C1 segment of cervical spinal cord (tissue), 14 donors: ENCODE measurements at places on chromosomes 13 and 19.

DNA sequence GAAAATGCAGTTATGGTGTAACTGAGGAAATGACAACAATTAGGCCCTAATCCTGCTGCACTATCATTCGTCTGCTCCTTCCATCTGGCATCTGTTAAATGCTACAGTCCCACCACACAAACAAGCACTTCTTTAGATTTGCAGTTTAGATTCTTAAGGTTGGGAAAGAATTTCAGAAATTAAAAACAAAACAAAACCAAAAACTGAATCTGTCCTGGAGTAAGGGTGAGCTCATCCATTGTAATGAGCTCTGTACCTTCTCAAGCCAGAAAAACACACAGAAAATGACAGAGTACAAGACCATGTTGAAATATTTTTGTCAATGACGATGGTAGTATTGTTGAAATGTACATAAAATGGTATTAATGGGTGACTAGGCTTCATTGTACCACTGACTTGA is 28.3 kb downstream of the SMAD9 start:
- DNase-seq: no peak

- DNase-seq: no peak
Measured at GRCh38 chr19:7595466-7596133, at the start of gene CAMSAP3. Gene CAMSAP3 (plus strand): TSS chr19:7595863. CDS start chr19:7596003, 140 bp downstream.

- no peak for DNase-seq
Measured at GRCh38 chr19:408902-409515, at the start of gene C2CD4C. Gene C2CD4C (minus strand): TSS chr19:409147. CDS start chr19:408361, 786 bp downstream.

DNA sequence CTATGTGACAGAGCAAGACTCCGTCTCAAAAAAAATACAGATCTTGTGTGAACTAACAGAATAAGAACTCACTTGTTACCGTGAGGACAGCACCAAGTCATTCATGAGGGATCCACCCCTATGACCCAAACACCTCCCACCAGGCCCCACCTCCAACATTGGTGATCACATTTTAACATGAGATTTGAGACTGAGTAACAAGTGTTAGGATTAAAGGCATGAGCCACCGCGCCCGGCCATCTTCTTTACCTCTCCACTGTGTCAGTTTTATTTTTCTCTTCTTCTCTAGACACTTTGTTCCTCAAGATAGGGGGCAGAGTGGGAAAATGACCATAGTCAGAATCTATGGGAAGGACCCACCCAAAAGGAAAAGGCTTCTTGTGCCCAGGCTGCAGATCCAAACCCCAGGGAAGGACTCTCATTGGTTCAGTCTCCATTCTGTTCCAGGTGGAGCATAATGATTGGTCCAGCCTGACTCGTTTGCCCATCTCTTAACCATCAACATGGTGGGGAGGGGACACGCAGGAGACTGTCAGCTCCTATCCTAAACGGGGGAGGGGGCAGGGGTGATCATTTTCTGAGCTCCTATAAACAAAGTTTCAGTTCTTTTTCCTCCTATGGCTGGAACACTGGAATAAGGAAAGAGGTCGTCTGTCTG is 1.3 kb upstream of the CALM3 start:
- no peak for DNase-seq

- DNase-seq: no peak
Measured at GRCh38 chr13:23144431-23144830, 36.3 kb upstream of the SGCG start.

DNA sequence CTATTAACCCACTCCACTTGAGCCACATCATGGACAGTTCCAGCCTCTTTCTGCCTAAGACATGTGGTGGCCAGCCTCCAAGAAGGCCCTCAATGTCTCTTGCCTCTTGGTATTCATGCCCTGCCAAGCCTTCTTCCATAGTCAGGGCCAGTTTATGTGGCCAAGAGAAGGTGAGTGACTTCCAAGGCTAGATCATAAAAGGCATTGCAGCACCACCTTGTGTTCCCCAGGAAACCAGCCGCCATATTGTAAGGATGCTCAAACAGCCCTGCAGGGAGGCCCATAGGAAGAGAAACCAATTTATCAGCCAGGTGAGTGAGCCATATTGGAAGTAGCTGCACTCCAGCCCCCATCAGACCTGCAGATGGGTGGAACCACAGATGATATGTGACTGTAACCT is 12.3 kb upstream of the DNMT1 start:
- no peak for DNase-seq

GRCh38 chr19:39409208-39410016 is 2.8 kb downstream of the ZFP36 start:
- no peak for DNase-seq

- no peak for DNase-seq
Measured at GRCh38 chr13:73355134-73355533, 296.3 kb downstream of the KLF5 start.

GRCh38 chr19:13150187-13150930 is at the start of the genes IER2 and STX10:
Gene IER2 (plus strand): TSS chr19:13150411. CDS start chr19:13153187, 2,776 bp downstream.
Gene STX10 (minus strand): TSS chr19:13150375. CDS start chr19:13150173, 202 bp downstream.
- peak; percentile 94 for DNase-seq

DNA sequence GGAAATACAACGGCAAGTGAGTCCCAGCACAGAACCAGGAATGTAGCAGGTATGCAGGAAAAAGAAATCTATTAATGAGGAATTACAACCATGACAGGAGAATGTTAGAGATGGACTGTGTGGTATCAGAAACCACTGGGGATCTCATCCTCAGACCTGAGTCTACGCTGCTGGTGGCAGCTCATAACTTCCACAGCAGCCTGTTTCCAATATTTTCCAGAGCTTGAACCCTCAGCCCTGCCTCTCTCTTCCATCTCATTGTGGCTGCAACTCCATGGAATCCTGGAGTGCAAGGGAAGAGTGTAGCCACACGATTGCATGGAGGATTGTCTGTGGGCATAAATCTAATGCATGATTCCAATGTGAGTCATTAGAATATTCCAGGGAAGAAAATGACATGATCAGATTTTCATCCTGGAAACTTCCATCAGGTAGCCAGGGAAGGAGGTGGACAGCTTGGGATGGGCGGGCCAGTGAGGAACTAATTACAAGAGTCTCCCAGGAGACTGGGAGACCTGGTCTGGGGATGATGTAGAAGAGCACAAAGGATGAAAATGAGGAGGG is 14.9 kb downstream of the PLA2G4C start:
- no peak for DNase-seq

DNA sequence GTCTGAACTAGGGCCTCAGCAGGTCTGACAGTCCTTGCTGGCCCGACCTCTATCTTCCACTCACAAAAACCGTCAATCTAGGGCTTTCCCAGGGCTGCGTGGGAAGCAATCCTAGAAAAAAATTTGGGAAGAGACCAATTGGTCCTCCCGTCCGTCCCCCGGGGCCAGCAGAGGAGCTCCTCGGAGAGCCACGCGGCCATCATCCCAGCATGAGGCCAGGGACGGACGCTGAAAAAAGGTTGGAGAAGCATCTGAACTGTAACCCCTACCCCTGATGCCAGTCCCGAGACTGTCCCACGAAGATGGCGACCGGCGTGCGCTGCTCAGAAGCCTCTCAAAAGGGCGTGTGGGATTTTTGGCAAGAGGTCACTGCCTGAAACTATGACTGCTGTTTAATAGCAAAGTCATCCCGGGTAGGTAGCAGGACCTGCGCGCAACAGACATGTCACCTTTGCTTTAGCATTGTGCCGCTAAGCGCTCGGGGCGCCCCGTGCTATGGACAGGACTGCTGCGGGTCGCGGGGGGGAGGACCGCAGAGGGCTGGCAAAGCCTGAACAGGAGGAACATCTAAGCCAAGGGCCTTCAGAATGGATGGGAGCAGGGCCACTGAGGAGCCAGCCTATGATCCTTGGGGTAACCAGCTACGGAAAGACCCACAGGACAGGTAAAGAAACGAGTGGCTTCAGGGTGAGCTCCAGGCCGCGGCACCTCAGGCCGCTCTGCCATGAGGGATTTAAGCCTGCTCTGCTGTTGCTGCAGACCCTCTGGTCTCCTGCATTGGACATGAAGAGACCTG is 10.6 kb downstream of the AKAP8 start:
- no peak for DNase-seq

- no peak for DNase-seq
Measured at GRCh38 chr13:21934284-21934683, 263.4 kb downstream of the FGF9 start.

DNA sequence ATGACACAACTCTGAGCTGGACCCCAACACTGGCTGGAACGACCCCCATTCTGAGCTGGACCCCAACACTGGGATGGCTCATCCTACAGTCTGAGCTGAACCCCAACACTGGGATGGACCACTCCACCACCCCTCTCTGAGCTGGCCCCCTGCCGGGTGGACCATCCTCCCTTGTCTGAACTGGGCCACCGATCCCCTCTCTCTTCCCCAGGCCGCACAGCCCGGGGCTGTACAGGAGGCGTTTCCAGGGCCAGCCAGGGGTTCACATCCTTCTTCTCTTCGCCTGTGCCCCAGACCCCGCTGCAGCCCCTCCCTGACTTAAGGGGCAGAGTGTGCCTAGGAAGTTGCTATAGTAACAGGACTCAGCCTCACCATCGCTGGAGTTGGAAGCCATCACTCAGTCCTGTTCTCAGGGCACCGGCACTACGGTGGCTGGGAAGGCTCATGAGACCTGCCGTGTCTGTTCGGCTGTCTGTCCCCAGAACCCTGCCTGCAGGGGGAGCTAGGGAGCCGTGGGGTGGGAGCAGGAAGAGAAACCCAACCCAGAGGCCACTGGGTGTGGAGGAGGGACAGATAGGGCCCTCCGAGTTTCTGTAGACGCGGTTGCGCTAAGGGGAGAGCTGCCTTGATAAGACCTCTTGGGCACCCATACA is 3.7 kb downstream of the PRKACA start:
- no peak for DNase-seq

DNA sequence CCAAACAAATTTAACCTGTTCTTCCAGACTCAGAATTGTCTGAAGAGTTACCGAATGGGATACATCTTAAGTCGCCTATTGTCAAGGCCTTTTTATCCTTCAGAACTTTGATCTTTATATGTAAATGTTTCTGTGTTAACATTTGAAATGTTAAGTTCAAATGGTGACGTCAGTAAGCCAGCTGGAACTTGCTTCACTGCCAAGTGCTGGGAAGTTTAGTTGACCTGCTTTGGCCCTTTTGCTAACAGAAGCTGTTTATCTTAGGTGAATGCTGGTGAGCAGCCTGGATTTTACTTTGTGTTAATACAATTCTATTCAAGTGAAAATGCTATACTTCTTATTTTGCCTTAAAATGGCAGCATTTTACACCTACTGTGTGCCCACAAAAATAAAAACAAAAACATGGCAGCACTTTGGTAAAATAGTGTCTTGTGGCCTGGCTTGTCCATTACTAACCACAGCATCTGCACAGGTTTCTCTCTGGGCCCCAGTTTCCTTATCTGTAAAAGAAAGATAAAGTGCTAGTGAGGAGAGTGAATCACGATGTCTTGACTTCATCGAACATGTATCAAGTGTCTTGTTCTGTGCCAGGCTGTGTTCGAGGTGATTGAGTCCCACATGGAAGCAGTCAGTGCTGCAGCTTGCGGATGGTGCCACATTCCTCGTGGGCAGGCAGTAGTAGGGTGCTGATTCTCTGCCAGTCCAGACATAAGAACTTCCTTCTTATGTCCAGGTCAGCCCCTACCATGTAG is 2.2 kb downstream of the NAXD start:
- no peak for DNase-seq

DNA sequence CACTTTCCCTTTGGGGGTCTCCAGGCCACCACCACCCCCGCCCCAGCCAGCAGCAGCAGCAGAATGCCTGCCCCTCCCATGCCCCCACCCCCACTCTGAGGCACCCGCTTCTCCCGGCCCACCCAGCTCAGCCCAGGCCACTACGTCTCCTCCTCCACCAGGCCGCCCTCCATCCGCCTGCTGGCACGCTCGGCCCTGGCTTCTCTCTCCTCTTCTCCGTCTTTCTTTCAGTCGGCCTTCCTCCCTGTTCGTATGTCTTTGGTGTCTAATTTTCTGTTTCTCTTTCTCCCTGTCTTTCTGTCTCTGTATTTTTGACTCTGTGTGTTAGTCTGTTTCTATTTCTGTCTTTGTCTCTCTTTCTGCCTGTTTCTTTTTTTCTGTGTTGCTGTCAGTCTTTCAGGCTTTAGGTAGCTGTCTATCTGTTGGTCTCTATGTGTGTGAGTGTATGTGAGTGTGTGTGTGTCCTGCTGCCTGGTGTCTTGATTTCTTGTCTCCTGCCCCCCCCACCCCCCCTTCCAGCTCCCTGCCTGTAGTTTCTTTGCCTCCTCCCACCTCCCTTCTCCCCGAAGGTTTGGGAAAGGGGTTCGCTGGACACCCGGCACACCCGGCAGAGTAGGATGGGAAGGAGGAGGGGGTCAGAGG is at the start of gene LGI4:
TSS of gene LGI4 (minus strand) at position 459 of the 642 bp plus-strand sequence. CDS start at position 80, 379 bp downstream.
- DNase-seq: no peak

GRCh38 chr19:48552406-48553322 is 692 bp downstream of the SULT2B1 start:
- no peak for DNase-seq

- no peak for DNase-seq
Measured at GRCh38 chr19:18167011-18167410, 6.6 kb upstream of the IFI30 start.

DNA sequence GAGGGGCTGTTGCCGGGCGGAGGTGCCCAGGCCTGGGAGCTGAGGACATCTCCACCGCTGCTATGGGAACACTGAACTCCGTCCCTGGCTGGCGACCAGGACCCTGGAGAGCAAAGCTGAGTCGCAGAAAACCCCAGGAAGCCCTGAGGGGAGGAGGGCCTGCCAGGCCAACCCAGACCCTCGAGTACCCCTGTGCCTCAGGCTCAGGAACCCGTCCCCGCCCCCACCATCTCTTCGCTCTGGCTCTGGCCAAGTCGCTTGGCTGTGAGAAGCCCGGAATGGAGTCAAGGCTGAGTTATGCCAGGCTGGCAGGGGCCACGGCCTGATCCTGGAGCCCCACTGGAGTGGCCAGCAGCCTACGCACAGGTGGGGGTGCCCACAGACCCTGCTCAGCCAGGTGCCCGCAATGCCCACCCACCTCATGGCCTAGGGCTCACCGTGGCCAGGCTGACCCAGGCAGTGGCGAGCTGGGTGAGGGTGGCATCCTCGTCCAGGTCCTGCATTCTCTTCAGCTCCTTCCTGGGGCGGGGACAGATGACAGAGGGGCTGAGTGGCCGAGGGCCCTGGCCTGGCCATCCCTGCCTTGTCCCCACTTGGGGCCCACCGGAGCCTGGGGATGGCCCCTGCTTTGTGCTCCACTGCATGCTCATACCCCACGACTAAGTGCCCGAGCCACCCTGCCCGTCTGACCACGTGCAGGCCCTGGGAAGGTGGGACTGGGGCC is 8.5 kb upstream of the CERS1 start:
- peak; percentile 70 for DNase-seq

- DNase-seq: no peak
Measured at GRCh38 chr13:46032341-46032740, 20.2 kb downstream of the ZC3H13 start.

GRCh38 chr13:91157273-91158016 is 190.0 kb upstream of the MIR17HG start:
- no peak for DNase-seq

DNA sequence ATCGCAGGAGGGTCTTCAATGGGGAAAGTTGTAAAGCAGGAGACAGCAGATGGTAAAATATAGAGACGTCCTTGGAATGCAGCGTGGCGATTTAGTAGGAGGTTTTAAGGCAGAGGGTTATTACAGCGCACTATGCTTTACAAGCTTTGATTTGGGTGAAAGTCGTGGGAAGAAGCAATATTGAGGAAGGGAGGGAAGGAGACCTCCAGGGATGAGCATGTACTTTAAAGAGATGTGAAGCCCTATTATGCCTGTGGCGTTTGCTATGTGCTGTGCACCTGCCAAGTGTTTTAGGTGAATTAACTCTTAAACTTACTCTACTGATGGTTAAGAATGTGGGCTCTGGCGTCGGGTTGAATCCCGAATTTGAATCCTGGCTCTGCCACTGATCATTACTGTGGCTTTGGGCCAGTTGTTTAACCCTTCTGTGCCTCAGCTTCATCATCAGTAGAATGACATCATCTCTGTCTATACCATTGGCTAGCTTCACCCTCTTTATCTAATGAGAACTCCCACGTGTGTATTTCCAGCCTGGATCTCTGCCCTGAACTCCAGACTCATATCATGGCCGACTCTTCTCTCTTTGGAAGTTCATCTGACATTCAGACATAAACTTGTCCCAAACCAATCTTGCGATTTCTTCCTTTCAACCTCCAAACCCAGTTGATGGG is 583 bp downstream of the CCDC61 start:
- no peak for DNase-seq
